ENCODE measurements at places on chromosomes 1 and 21.

- DNase-seq, result no peak
Observed at GRCh38 chr1:22539510-22540118, 23.7 kb upstream of the EPHA8 start.

DNA sequence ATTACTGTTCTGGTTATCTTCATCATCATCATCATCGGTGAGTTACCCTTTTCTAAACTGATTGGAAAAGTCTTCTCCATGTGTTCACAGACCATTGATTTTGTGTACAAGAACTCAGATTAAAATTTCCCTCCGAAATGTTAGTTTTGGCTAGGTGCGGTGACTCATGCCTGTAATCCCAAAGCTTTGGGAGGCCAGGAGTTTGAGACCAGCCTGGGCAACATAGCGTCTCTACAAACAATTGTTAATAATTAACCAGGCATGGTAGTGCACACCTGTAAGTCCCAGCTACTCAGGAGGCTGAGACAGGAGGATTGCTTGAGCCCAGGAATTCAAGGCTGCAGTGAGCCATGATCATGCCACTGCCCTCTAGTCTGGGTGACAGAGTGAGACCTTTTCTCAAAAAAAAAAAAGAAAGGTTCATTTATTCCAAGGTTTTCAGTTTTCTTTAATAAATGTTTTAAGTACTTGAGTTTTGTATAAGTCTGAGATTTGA lies 5.9 kb upstream of the PER3 start:
- DNase-seq, result no peak

DNA sequence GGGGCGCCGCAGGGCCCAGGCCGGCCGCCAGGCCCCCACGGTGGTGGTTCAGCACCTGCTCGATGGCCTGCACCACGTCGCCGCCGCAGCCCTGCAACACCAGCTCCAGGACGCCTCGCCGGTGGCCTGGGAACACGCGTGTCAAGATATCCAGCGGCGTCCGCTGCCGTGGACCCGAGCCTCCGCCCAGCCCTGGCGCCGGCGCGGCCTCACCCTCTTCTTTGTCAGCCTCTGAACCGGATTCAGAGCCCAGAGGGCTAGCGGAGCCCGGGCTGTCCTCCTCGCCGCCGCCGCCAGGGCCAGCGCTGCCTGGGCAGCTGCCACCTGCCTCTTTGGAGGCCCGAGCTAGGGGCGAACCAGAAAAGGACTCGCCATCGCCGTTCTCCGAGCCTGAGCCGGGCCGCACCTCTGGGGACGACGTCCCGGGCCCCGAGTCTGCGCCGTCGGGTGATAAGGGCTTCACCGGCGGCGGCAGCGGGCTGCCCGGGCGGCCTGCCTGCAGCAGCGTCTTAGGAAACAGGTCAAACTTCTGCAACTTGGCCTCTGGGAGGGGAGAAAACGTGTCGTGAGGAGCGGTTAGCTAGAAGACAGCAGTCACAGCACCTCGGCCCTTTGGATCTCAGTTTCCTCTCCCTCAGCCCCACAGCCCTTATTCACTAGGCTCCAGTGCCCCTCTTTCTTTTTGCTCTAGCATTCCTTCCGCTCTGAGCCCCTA lies 3.9 kb downstream of the DMRTA2 start:
- no peak for DNase-seq

DNA sequence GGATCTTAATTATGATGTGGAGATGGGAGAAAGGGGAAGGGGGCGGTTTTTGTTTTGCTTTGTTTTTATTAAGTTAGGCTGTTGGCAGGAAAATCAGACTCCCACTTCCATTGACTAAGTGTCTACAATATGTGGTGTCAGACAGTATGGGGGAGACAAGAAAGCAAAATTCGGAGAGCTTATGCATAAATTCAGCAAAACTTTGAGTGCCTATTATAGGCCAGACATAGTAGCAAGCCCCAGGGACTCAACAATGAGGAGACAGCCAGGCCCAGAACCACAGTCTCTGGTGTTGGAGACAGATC lies 835 bp upstream of the TSPAN2 start:
- no peak for DNase-seq

DNA sequence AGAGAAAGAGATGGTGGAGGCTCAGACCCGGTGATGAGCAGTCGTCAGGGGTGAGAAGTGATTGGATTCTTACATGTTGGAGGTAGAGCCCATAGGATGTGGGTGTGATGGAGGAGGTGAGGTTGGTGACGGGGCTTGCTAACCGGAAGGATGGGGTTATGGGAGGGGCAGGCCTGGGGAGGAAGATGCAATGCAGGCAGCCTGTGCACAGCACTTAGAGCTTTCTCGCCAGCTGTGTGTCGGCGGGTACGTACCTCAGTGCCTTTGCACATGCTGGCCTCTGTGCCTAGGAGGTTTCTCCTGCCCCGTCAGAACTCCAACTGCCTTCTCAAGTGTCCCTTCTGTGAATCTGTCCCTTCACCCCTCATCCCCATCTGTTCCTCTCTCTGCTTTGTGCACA lies 2.9 kb upstream of the BSND start:
- peak; percentile 19 for DNase-seq

DNA sequence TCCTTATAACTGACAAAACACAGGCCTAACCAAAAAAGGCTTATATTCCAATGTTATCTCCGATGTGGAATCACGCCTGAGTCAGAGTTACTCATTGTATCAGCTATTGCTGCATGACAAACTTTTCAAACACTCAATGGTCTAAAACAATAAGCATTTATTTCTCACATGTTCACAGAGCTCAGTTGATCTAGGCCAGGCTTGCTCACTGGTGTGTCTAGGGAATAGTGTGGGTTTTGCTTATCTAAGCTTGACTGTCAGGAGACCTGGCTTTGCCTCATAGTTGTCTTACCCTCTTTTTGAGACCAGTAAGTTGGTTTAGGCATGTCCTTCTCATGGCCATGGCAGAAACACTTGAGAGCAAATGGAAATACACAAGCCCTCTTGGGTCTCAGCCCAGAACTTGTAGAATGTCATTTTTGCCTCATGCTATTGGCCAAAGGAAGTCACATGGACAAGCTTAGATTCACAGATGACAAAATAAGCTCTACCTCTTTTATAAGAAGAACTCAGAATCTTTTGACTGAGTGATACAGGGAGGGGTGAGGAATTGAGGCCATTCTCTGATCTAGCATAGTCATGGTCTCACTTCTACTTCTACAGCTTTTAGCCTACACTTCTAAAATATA lies 130.8 kb downstream of the HMCN1 start:
- DNase-seq, result no peak

DNA sequence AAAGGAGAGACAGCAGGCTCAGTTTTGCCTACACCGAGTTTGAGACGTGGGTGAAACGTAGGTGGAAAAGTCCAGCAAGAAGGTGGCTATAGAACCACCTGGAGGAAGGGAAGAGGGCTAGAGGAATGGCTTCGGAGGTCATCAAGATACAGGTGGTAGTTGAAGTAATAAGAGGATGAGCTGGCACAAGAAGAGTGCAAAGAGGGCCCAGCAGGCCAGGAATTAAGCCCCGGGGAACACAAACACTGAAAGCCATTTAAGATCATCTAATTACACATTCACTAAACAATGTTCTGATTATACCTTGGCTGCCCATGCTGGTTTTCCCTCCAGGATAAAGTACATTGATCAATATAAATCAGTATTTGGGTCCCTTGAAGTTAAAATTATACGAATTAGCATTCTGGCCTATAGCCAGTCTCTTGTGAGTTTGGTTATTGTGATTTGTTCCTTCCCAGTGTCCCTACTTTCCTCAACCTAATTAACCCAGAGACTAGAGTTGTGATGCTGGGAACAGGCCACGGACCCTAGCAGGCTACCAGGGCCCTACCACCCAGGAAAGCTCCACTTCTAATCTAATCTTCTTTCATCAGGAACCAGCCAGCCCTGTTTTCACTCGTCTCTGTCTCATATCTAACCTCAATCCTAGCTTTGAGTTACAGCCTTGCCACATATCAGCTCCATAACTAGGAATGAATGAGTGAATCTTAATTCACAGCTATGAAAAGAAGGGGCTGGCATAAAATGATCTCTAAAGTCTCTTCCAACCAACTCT lies 26.4 kb upstream of the PPP1R15B start:
- no peak for DNase-seq

All from left hindlimb (tissue), 1 donor.